ENCODE measurements at places on chromosomes 4 and X.

GRCh38 chrX:56798866-56799758 is 70.1 kb downstream of the NBDY start:
- no peak for DNase-seq

- peak; percentile 95 for DNase-seq
These were observed 200.4 kb downstream of the PTTG2 start for GRCh38 chr4:38160487-38161207.

DNA sequence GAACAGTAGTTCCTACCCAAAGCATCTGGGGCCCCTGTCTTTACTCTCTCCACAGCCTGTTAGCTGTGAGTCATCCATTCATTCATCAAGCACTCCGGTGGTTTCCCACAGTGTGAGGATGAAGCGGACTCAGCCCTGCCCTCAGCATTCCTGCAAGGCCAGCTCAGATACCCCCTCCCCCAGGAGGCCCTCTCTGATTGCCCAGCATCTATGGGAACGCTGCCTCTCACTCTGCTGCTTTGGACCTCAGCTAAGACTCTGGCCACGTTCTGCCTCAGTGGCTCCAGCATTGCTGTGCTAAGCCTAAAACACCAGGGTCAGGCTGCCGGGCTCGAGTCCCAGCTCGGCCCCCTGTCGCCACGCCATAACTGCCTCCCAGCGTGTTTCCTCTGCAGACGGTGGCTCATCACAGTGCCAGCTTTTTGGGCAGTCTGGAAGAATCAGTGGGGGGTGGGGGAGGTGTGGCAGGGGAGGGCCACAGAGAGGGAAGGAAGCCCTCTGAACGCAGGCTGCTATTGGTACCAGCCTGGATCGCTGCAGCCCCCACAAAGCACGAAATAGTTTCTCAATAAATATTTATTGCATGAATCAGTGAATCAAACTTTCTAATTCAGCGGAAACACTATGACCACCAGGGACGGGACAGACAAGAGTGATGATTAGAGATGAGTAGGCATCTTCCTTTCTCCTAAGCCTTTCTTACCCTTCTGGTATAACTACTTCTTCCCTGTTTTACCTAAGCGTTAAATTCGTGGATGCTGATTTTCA is 74.4 kb downstream of the SORCS2 start:
- peak; percentile 49 for DNase-seq

GRCh38 chrX:135345107-135345589 is 35.9 kb downstream of the ETDC start:
- no peak for DNase-seq

Data from AG04449 (cell line).